SK-N-DZ (cell line): ENCODE measurements at places on chromosomes 2 and 18.
A peak's percentile ranks its signal among the peaks of the same experiment; 100 is the strongest.

GRCh38 chr2:230757476-230757875 lies 44.8 kb downstream of the CAB39 start:
- DNase-seq = no peak

DNA sequence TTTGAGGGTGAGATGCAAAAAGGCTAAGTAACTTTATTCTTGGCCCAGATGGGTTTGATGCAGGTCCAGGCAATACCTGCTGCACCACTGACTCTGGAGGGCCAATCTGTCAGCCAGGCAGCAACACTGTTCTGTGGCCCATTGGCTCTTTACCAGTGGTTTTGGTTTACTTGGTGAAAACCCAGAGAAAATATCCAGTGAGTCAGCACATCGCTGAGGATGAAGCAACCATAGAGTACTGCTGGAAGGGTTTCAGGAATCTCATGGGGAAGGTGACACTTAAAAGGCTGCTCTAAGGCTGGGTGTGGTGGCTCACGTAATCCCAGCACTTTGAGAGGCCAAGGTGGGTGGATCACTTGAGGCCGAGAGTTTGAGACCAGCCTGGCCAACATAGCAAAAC lies 192.5 kb upstream of the FAM98A start:
- DNase-seq = no peak

DNA sequence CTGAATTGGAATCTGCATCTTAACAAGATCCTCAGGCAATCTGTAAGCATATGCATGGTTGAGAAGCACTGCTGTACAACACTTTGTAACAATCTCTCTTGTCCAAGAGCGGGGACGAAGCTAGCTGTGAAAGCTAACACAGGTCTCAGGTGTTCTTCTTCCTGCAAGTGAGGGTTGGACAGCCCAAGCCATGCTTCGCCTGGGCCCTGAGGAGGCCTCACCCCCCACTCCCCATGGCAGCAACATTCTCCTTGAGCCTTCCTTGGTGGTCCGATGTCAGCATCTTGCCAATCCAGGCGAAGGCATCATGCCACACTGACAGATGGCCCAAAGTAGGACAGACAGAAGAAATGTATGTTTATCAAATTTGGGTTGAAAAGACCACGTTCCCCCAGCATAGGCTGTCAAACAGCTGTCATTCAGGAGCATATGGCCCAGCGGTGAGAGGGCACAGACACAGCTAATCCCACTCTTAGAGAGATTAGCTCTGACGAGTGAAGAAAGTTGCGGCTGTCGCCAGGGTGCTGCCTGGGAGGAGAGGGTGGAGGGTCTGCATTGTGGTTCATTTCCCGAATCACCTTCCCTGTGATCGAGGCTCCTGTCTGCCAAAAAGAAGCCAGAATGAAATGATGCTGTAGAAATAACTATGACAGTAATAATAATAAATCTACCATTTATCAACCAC lies 344.7 kb downstream of the MYCN start:
- DNase-seq = peak; percentile 15

- peak; percentile 33 for DNase-seq
Measured at GRCh38 chr2:75200140-75201096, 1.1 kb upstream of the TACR1 start.

DNA sequence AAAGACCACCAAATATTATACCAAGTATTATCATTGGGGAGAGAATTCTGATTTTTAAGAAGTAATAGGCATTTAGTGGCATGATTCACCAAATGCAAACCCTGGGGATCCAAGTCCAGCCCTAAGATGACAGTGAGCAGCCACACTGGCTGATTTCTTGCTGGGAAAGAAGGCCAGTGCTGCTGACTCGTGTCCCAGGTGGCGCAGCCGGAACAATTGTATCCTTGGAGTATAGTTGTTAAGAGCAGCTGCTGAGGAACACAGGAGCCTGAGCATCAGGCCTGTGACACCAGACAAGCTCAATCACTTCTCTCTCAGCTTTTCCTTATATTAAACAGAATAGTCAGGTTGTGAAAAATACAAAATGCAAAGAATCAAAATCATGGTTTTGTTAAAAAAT lies 48.4 kb downstream of the LRP1B start:
- DNase-seq = no peak
